ENCODE measurements at places on chromosomes 7 and 10.

- no peak for DNase-seq
Measured at GRCh38 chr7:122847871-122848473, 38.3 kb downstream of the CADPS2 start.

GRCh38 chr10:59177031-59177797, 771 bp downstream of the PHYHIPL start:
- no peak for DNase-seq

GRCh38 chr10:35136263-35136815, 9.7 kb downstream of the CREM start:
- DNase-seq = no peak

DNA sequence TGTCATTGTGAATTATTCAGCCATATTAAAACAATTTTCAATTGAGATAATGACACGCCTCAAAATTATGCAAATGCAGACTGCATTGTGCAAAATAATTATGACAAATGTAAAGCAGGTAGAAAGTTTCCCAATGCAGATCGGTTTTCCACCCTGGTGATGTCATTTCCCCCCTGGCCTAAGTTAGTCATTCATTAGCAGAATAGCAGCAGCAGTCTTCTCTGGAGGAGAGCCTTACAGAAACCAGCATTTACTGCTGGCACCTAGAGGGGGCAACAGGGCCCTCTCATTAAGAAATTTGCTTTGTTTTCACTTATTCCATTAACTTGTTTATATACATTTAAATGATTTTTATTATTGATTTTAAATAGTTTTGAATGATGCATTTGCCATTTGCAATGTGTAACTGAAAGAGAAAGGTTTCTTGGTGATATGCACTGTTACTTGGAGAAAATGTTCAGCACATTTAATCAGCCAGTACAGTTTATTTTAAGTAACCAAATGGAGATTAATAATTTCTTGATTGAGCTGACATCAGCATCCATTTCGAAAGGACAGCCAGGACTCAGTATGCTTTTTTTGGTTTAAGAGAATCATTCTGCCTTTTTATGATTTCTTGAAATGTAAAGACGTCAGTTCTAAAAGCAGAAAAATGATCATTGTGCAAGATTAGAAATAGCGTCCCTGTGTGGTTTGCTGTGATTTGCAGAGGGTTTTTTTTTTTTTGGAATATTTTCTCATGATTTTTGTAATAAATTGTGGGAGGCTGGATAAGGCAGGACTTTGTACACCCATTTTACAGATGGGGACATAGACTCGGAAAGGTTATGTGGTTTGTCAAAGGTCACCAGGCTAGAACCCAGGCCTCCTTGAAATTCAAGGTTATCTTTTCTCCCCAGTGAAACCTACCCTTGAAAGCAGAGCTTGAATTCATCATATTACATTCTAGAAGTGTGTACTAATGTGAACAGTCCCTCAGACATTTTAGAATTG, 3.5 kb downstream of the ARID5B start:
- peak; percentile 50 for DNase-seq

DNA sequence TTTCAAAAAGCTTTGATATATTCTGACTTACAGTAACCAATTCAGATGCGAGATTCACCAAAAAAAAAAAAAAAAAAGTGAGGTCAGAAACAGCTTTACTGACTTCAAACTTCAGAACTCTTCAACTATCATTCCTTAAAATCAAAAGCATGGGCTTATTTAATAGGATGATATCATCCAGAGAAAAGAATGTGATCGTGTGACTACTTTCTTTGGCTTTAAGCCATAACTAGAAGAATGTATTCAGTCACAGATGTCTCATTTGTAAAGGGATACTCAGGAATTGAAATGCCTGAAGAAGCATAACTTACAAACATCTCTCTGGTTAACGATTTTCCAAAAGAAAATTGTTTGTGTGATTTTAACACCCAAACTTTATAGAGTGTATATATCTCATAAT, 11.5 kb downstream of the TPK1 start:
- no peak for DNase-seq

DNA sequence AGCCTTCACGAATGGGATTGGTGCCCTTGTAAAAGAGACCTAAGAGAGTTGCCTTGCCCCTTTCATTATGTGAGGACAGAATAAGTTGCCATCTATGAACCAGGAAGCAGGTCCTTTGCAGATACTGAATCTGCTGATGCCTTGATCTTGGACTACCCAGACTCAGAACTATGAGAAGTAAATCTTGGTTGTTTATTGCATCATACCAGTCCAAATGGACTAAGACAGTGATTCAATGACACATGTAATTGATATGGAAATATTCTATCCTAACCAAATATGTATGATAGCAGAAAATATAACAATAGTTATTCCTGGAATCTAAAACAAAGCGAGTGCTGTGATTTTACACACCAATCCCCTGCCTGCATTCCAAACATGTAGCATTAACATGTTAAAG, 17.0 kb upstream of the LYZL1 start:
- no peak for DNase-seq

GRCh38 chr7:135661311-135662122, 797 bp upstream of the STMP1 start:
- peak; percentile 46 for DNase-seq

GRCh38 chr10:114458955-114459354, 54.7 kb upstream of the AFAP1L2 start:
- peak; percentile 27 for DNase-seq

- DNase-seq = no peak
Measured at GRCh38 chr10:23325132-23325531, 19.5 kb downstream of the C10orf67 start.

GRCh38 chr7:40571796-40572195, 437.0 kb downstream of the SUGCT start:
- no peak for DNase-seq

DNA sequence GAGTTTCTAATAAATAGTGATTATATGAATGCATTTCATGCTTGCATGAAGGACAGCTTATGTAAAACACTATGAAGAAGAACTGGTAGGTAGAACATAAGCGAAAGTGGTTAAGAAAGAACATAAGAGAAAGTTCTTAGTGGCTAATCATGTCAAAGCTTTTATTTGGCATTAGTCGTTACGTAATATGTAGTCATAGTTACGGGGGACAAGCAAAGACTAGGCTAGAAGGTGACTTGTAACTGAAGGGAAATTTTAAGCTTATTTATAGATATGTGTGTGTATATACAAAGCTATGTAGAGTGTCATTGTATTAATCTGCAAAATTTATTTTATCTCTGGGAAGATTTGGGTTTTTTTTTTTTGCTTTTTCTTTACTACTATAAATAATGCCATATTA, 36.9 kb downstream of the CAPZA2 start:
- DNase-seq = no peak

DNA sequence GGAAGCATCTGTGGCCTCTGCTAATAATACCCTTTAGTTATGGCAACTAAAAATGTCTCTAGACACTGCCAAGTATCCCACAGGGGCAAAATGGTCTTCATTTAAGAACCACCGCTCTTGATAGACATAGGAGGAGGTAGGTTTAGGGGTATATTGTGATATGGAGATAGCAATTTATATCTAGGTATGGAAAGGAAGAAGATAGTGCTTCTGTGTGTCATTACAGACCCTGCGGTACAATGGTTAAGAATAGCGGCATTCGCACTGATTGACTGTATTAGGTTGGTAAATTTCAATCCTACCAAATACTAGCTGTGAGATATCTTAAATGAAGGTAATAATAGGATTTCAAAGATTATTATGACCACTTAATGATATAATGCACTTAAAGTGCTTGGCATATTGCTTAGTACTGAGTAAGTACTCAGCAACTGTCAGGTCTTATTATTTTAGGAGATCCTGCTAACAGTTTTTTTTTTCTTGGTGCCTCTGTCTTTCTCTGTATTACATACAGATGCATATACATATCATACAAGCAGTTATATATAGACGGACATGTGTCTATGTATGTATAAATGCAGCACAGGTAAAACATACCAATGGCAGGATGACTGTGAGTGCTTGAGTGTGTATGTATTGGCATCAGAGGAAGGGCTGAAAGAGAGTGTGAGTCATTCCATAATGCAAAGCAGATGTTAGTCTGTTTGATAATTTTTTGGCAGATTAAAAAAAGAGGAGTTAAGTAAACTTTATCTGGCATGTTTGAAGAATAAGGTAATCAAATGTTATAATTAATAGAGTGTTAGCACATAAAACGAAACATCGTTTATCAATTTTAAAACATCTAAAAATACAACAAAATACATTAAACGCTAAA, 50.0 kb upstream of the ITGB8 start:
- no peak for DNase-seq

DNA sequence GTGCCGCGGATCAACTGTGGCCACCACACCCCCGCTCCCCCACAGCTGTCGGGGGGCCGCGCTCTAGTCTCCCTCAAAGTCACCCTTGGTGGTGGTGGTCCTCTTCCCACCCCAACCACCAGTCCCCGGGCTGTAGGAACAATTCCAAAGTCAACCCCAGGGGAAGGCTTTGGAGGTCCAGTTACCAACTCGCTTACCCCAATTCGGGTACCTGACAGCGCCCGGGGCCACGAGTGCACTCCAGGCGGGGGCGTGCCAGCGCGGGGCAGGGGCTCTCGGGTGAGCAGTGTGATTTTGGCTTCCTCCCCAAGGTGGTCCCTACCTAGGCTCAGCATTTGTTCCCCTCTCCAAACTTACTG, 584 bp upstream of the ZMIZ1 start:
- DNase-seq = peak; percentile 52

GRCh38 chr10:102310361-102311024, 65.2 kb downstream of the GBF1 start:
- no peak for DNase-seq

GRCh38 chr10:44008917-44009709, 360.4 kb upstream of the ZNF32 start:
- DNase-seq = no peak

DNA sequence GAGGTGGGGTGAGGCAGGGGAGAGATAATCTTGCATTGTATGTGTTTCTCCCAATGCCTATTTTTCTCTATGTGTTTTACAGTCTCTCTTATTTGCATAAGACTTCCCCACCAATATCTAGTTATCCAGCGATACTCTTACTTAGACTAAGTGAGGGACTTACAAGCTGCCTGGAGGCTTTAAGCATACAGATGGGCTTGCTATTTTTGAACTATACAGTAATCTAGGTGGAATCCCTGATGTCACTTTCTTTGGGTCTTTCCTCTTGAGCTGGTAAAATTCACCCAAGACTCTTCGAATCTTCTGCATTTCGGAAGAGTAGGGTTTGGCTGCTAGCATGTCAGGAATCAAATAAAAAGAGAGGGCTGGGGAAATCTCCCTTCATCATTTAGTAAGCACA, 76.6 kb downstream of the NDUFB2 start:
- DNase-seq = no peak

- no peak for DNase-seq
Measured at GRCh38 chr7:37248396-37248861, 200.2 kb downstream of the ELMO1 start.

DNA sequence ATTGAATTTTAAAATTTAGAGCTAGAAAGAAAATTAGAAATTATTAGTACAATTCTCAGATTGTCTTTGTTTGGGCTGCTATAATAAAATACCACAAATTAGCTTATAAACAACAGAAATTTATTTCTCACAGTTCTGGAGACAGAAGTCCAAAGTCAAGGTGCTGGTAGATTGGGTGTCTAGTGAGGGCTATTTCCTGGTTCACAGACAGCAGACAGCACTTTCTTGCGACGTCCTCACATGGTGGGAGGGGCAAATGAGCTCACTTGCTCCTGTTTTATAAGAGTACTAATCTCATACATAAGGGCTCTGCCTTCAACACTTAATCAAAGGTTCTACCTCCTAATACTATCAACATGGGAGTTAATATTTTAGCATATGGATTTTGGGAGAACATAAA, 134.1 kb downstream of the MDFIC start:
- DNase-seq = no peak

GRCh38 chr7:26950889-26951288, 86.5 kb upstream of the SKAP2 start:
- no peak for DNase-seq

GRCh38 chr7:150377196-150377595, 1.9 kb upstream of the ZNF775 start:
- no peak for DNase-seq

DNA sequence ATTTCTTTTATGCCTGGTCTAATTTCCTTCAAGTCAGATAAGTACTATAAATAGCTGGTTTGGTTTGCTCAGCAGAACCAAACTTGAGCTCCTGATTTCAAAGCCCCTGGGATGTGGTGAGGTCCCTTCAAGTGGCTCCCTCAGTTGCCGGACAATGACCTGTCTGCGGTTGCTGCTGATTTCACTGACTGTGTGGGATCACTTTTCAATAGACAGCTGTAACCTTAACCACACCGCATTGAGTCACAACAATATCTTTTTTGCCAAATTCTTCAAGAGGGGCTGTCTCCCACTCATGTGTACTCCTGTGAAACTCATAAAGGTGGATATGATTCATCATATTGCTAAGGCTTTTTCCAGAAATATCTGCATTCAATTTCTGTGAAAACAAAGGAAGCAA, 23.1 kb upstream of the ITGA8 start:
- DNase-seq = no peak

GRCh38 chr10:113704637-113705343, 25.1 kb downstream of the CASP7 start:
- peak; percentile 13 for DNase-seq

DNA sequence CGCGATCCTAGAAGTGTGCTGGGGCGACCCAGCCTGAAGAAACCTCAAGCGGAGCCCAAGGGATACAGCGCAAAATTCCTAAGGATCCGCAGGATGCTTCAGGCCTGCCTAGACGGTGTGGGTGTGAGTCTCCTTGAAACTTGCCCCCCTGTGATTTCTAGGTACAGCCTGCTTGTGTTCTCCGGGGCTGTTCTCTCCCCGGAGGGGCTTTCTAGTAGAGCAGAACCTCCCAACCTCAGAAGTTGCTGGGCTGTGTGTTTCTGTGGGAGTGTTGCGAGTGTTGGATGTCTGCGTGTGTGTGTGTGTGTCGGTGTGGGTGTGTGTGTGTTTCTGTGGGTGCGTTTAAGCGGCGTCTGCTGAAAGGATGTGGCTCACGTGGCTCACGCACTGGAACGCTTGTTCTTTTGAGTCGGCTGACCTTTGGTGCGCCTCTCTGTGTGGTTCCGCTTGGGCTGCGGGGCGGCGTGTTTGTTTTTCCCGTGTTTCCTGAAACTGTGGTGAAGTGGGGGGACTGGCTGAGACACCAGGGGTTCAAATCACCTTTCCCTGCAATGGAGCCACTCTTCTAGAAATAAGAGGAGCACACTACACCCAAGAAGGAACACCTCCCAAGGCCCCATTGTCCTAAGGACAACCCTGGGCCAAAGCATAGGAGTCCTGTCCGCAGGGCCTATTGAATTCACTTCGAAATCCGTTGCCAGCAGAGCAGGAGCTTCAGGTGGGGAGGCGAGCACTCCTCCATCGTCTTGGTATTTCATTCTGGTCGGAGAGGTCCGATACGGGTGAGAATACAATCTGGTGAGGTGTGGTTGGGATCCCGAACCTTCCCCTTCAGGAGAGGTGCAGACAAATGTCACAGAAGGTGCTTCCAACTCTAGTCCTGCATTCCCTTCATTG, 25.1 kb upstream of the ZNF273 start:
- no peak for DNase-seq

DNA sequence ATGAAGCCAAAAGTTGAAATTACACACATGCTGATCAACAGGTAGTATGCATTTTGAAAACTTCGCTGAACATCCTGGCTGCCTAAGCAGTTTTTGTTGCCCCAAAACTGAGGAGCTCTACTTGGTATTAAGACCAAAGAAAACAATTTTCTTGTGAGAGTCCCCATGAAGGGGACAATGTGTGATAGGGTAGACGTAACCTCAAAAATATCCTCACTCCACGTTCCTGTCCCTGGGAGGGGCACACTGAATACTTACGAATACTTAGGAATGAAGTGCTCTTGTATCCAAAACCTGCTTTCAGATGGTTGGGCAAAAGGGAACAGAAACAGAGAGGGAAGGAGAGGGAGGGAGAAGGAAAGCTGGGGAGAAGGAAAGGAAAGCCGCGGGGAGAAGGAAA, 24.7 kb downstream of the CCDC6 start:
- DNase-seq = no peak

- DNase-seq = no peak
Measured at GRCh38 chr7:105971845-105972244, 8.8 kb downstream of the CDHR3 start.
